ENCODE measurements at places on chromosomes 2 and 18.

GRCh38 chr2:206474099-206474498, 30.8 kb downstream of the ADAM23 start:
- no peak for DNase-seq

- no peak for DNase-seq
Observed at GRCh38 chr2:212945526-212945925, 205.9 kb downstream of the IKZF2 start.

- no peak for DNase-seq
Observed at GRCh38 chr2:38386377-38386776, 9.3 kb upstream of the ATL2 start.

DNA sequence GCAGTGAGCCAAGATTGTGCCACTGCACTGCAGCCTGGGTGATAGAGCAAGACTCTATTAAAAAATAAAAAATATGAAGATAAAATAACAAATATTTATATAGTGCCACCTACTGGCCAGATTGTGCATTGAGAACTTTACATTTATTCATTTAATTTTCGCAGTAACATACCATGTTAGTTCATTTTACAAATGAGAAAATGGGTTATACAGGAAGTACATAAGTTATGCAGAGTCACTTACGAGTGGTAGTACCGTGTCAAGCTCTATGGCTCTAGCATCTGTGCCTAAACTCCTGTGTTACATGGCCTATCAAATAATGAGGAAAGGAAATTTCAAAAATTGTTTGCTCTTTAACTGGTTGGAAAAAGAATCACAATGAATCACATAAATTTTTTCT, 27.9 kb downstream of the RIF1 start:
- no peak for DNase-seq

DNA sequence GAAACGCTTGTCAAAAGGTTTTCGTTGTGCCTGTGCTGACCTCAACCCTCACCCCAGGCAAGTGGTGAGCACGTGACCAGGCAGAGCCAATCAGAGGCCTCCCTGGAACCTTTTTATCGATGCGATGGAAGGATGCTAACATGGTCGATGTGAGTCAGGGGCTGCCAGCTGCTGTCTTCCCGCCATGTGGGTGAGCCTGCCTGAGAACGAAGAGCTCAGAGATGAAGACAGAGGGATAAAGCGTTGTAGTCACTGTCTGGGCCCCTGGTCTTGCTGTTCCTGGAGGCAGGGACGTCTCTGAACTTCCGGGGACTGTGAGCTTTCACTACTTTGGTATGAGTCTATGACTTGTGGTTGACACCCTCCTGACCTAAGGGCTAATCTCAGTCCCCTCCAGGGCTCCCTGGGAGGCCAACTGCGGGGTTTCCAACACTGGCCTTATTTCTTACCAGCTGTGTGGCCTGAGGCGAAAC, 18.6 kb downstream of the DNMT3A start:
- DNase-seq = no peak

- no peak for DNase-seq
Observed at GRCh38 chr2:33347856-33348255, 128.6 kb upstream of the RASGRP3 start.

DNA sequence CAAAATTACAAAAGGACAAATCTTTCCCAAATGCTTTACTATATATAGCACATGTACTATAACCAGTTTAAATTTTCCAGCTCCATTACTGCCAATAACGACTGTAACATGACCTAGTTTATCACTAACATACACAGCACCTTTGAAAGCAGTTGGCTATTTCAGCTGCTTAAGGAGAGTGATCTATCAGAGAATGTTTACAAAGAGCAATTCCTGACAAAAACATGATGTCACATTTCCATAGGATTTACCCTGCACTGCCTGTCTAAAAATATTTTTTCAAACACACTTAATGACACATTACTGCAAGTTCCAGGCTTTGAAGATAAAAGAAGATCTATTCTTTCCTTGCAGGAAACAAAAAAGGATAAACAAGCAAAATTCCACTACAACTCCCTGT, 40.6 kb downstream of the ZNF516 start:
- DNase-seq = no peak

DNA sequence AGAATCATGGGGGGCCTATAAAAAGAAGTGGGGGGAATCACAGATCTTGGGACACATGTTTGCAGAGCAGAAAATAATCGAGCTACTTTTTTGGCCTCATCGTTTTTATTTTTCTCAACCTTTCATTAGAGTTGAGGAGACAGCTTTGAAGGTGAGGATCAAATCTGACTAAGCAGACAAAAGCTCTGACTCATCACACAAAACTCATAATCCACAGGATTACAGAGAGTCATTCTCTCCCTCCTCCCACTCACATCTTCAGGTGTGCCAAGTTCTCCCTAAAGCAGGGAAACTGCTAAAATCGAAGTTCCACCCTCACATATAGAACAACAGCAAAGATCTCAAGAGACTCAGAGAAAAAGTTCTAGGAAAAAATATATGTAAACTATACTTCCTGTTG, 15.6 kb downstream of the BAZ2B start:
- no peak for DNase-seq

GRCh38 chr2:40321822-40322221, 130.1 kb downstream of the SLC8A1 start:
- DNase-seq = no peak

DNA sequence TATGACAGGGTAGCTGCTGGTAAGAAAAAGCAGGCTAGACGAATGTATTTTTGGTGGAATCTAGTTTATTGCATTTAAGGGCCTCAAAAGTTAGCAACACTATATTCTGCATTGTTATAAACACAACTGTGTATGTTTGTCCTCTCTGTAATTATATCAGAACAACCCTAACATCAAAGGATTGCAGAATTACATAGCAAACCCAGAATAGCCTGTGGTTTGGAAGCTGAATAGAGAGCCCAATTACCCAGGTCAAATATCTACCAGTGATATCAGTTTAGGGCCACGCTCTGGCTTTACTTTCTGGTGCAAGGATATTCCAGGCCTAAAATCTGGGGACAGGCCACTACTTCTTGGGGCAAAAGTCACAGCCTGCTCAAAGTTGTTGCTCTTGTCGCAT, 25.1 kb upstream of the MRO start:
- DNase-seq = no peak

- no peak for DNase-seq
Observed at GRCh38 chr18:24502667-24503523, 42.5 kb downstream of the HRH4 start.

DNA sequence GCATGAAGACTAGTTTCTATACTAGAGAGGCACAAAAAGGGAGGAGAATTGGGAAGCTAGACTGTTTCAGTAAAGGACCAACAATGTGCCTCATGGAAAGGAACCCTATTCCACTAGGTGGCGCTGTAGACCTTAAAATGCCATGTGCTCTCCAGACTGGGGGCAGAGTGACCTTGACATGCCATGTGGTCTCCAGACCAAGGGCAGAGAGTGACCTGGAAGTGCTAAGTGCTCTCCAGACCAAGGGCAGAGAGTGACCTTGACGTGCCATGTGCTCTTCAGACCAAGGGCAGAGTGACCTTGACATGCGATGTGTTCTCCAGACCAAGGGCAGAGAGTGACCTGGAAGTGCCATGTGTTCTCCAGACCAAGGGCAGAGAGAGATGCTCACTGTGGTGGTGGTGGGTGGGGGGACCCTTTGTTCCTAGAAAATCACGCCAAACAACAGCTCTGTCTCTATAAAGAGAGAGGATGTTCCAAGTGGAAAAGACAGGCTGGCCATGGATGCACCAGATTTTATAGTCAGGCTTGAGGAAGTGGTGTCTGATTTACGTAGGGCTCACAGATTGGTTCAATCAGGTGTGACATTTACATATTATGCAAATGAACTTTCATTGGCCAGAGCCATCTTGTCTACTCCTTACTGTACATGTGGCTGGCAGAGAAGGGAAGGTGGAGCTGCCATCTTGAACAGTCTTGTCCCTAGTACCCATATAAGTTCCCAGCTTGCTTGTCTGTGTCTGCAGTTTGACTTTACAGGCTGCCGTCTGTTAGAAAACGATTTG, 344.0 kb upstream of the DDX18 start:
- no peak for DNase-seq

GRCh38 chr2:11559066-11559785, 25.4 kb downstream of the GREB1 start:
- DNase-seq = peak; percentile 10

DNA sequence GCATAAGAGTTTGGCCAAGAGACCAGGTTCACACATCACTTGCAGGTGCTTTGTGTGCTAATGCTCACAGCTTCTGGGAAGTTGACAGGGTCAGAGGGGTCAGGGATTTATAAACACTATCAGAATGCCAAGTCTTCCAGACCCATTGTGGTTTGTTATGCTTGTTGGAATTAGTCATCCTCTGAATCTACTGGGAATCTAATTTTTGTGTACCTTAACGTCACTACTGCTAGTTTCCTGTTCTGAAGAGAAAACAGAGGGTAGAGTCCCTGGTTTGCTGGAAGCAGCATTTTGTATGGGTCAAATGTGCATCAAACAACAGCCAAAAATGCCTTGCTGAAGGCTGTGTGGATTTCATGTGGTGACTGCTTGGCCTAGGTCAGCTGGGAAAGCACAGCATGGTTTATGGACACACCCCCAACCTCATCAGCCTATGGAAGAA, 33.3 kb downstream of the ANTXR1 start:
- DNase-seq = no peak

- no peak for DNase-seq
Observed at GRCh38 chr2:47033102-47033880, 117.7 kb upstream of the MCFD2 start.

DNA sequence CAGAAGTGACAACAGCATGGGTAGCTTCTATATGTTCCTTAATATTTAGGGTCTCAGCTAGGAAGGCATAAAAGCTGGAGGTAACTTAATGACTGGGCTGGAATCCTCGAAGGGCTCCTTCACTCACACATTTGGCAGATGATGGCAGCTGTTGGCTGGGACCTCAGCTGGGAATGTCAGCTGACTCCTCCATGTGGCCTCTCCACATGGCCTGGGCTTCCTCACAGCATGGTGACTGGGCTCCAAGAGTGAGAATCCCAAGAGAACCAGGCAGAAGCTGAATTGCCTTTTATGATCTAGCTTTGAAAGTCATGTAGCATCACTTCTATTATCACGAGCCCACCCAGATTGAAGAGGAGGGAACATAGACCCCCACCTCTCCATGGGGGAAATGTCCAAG, 54.9 kb downstream of the TET3 start:
- DNase-seq = no peak

- DNase-seq = no peak
Observed at GRCh38 chr18:50594942-50595341, 35.1 kb downstream of the MAPK4 start.

GRCh38 chr18:61554117-61554776, 221.0 kb downstream of the CDH20 start:
- DNase-seq = no peak

DNA sequence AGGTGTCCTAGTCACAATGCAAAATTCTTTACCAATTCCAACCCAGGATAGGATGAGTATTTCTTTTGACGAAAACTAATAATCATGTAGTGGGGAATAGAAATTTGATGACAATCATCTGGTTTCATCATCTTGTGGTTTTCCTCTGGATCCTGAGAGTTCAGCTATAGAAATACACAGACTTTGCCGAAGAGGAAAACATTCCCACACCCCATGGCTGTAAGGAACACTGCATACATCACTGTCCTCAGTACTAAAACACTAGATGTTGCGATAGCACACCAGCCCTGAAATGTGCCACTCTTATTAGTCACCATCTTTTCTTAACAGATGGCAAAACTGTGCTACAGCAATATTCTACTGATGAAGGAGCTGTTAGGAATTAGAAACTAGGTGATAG, 29.4 kb downstream of the CERKL start:
- no peak for DNase-seq

- DNase-seq = no peak
Observed at GRCh38 chr2:95051626-95052025, 26.1 kb downstream of the MAL start.

DNA sequence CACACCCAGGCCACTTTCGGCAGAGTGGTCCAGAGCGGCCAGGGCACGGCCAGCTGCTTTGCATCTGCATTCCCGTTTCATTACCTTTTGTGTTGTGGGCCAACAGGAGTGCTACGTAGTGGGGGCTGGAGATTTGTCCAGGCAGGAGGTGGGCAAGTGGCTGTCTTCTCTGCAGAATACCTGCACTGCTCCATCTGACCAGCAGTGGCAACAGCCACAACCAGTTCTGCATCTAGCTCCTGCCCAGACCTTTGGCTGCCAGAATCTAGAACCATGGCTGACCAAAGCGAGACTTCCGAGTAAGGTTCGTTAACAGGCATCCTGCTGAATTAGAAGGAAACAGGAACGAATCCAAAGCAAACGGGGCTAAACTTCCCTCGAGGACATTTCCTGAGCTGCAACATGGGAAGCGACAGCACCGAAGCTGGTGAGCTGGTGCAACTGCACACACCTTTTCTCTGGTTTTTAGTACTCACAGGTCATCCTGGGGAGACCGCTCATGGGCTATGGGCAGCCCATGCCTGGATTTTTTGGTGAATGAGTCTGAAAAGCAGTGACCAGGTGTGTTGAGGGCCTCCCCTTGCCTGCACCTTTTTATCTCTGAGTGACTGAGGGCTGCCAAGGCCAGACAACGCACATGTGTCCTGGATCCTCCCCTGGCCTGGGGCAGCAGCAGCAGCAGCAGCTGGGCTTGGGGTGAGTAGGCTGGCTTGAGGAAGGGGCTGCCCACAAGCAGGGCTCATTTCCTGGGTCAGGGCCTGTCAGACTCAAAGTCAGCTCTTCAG, 10.5 kb downstream of the GDF7 start:
- DNase-seq = no peak

GRCh38 chr18:10279471-10279870, 175.0 kb upstream of the APCDD1 start:
- DNase-seq = no peak

- no peak for DNase-seq
Observed at GRCh38 chr2:181785691-181786344, 105.5 kb upstream of the NEUROD1 start.

DNA sequence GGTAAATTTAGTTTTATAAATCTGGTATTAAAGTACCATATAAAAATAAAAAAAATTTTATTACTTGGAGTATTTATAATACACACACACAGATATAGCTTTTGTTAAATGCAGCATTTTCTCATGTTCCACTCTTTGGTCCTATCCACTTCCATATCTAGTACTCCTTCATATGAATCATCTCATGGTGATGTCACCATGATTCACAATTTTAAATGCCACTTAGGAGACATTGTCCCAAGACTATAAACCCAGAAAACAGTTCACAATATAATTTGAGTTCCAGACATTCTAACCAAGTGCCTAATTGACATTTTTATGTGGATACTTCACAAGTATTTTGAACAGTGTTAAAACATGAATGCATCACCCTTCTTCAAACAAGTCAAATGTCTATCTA, 1398.3 kb downstream of the DSC3 start:
- no peak for DNase-seq

DNA sequence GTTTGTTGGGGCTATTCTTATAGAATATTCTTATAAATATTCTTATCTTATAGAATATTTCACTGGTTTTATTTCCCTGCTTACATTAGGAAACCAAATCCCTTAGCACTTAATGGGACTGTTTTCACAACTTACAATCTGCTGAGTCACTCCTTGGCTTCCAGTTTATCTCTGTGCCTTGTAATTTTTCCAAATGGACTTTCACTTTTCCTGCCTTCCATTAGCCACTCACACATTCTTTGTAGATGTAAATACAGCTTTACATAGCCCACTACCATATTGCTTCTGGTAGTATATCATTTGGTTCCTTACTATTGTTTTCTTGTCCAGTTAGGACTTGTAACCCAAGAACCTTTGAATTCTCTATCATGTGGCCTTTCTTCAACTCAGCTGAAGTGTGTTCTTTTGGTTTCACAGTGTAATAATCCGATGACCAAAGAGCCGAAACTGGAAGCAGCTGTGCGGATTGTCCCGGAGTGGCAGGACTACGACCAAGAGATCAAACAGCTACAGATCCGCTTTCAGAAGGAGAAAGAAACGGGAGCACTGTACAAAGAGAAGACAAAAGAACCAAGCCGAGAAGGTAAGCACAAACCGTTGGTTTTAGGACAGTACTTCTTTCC, 96.1 kb downstream of the UGGT1 start:
- no peak for DNase-seq
